ENCODE measurements at places on chromosomes 2 and 18.

- DNase-seq = no peak
Observed at GRCh38 chr2:134039912-134040581, 213.8 kb upstream of the MGAT5 start.

GRCh38 chr18:27787547-27787946, 389.4 kb downstream of the CDH2 start:
- DNase-seq = no peak

- no peak for DNase-seq
Observed at GRCh38 chr2:127153691-127154158, 46.8 kb upstream of the BIN1 start.

GRCh38 chr2:225494100-225494459, 94.6 kb downstream of the NYAP2 start:
- no peak for DNase-seq

GRCh38 chr18:37161491-37161890, 332.6 kb downstream of the KIAA1328 start:
- no peak for DNase-seq

DNA sequence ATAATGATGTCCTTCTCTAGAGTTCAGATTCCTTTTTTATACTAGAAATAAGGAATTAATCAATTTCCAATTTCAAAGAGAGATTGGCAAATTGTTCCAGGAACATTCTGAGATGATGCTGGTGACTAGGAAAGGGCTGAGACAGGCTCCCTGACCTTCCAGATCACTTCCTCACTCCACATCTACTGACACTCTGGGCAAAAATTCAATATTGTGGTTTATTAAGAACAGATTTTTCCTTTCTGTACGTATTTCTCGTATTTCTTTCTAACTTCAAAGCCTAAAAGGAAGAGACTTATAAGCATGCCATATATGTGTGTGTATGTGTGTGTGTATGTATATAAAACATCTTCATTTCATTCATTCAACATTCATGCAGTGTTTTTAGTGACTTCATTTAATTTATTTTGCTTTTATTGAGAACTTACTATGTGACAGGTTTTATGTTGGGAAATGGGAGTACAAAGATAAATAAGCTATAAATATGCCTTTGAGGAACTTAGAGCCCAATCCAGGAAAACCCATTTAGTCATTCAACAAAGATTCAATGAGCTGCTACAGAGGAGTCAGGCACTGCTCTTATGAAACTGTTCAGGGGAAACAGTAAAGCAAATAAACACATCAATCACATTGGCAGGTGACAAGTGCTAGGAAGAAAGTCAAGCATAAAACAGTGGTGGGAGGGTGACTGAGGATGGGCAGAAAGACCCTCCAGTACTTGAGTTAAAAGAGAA, 137.9 kb downstream of the RDH14 start:
- DNase-seq = no peak

- peak; percentile 60 for DNase-seq
Observed at GRCh38 chr18:26637324-26637723, 89.0 kb upstream of the KCTD1 start.

- DNase-seq = no peak
Observed at GRCh38 chr2:238905224-238905623, 57.3 kb downstream of the TWIST2 start.
